ENCODE measurements at places on chromosomes 3 and 15. TPM values are rescaled to one million over a fixed set of nuclear protein-coding genes. Genes with fewer than 3 reads are reported as not detected.

Gene CHRM5
- total RNA-seq = not detected

Gene PLCH1
- total RNA-seq = 0.29 TPM

Gene PLCB2
- 15.9 TPM for total RNA-seq

Gene IQCH
- total RNA-seq = not detected

Gene PTH1R
- 1.9 TPM for total RNA-seq

Gene CDHR4
- not detected for total RNA-seq

Gene SLC24A5
- not detected for total RNA-seq

Gene ARIH2
- total RNA-seq = 74.2 TPM

Gene LMAN1L
- not detected for total RNA-seq

Gene PYDC2
- total RNA-seq = not detected

Gene SLC9A9
- total RNA-seq = 18.8 TPM

Gene SAMMSON
- total RNA-seq = not detected

Gene SKOR1
- 0.38 TPM for total RNA-seq

Gene CCR3
- not detected for total RNA-seq

Gene TNIK
- 5.4 TPM for total RNA-seq

Gene NDN
- 28.1 TPM for total RNA-seq

Gene COL6A6
- not detected for total RNA-seq

Gene CNTN3
- total RNA-seq = 0.38 TPM

Gene ZPLD1
- not detected for total RNA-seq

Gene TMEM266
- total RNA-seq = 0.19 TPM

Gene MITF
- total RNA-seq = 22.5 TPM

Gene POLR2H
- total RNA-seq = 49.5 TPM

Gene IDH3A
- 54.8 TPM for total RNA-seq

Gene GRK7
- total RNA-seq = not detected

Gene MAPKAPK3
- total RNA-seq = 65.6 TPM

Gene CCDC39
- total RNA-seq = not detected

Gene ZNF860
- 5.6 TPM for total RNA-seq

Gene CPNE9
- not detected for total RNA-seq

Gene GOLGA6C
- not detected for total RNA-seq

Gene RBM15B
- 26.4 TPM for total RNA-seq

Gene ADAMTS9
- 3.1 TPM for total RNA-seq

Gene ACTC1
- total RNA-seq = 0.09 TPM

Gene SNTN
- not detected for total RNA-seq

Gene BTLA
- 0.57 TPM for total RNA-seq

Gene PLA2G4D
- total RNA-seq = 0.23 TPM

Gene MON1A
- total RNA-seq = 17.2 TPM

Gene ZNF620
- 1.3 TPM for total RNA-seq

Gene GASK1A
- total RNA-seq = 1.4 TPM

Gene IGSF10
- total RNA-seq = 1.8 TPM

Gene POTEB3
- not detected for total RNA-seq

Gene SI
- total RNA-seq = not detected

Data from esophagus squamous epithelium (tissue), 5 donors.